ENCODE measurements at places on chromosomes 5 and 9. TPM values are rescaled to one million over a fixed set of nuclear protein-coding genes. Genes with fewer than 3 reads are reported as not detected.

FIBCD1 gene
- total RNA-seq: not detected

RUSC2 gene
- total RNA-seq: 8.5 TPM

DNA sequence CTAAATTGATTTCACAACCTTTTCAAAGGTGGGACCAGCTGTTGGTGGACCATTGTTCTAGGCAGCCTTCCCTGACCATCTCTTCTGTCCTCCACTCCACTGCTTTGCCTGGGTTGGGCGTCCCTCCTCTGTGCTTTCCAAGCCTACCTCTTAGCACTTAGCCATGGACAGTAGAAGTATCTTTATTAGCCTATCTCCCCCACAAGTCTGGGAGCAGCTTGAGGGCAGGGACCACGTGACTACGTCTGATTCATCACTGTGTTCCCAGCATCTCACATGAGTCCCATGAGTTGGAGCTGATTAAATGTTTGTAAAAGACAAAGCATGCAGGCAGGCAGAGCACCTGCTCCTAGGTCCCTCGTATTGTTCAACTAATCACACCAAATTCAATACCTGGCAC, 20.9 kb downstream of the MORN5 start:
- DNase-seq: no peak

GPR150 gene
- not detected for total RNA-seq

DNA sequence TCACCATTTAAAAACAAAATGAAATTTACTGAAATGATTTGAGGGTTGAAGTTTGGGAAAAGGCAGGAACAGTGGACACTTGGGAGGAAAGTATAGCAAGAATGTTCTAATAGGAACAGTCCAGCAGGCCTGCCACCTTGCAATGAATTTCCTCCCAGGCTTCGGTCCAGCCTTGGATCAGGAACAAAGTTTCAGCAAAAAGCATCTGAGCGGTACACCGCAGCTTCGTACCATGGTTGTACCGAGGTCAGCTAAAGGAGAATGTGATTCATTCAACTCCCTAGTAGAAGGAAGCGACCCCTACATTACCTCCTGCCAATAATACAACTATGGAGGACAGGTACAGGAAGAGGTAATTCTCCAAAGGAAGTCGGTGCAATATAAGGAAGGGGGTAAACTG, 111.4 kb downstream of the ENC1 start:
- no peak for DNase-seq

GRCh38 chr5:79573983-79574890, 38.0 kb upstream of the TENT2 start:
- DNase-seq: no peak

- DNase-seq: no peak
These were observed 44.0 kb downstream of the FREM1 start for GRCh38 chr9:14866200-14866749.

GRCh38 chr5:187617-188451, 3.5 kb upstream of the LRRC14B start:
- DNase-seq: no peak

GRCh38 chr5:126070481-126070880, 352.7 kb upstream of the GRAMD2B start:
- no peak for DNase-seq

DNA sequence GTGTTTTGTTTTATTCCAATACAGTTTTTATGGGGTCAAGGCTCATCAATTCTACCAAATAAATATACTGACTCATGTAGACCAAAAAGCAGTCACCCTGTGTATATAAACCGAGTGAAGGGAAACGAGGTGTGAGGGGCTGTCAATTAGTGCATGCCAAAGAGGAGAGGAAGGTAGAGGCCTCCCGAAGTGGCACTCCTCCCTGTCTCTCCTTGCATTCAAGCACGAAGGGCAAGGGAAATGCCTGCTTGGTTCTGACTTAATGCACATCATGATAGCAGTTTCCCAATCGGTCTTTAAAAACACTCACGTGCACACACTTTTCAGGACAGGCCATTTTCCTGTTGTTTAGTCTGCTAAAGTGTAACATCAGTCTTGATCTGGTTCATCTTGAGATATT, 125.6 kb upstream of the SLCO6A1 start:
- DNase-seq: no peak

GRCh38 chr9:138060365-138060764, 182.8 kb downstream of the CACNA1B start:
- DNase-seq: no peak

- no peak for DNase-seq
These were observed 14.0 kb upstream of the TRIO start for GRCh38 chr5:14129123-14129522.

GRCh38 chr9:9592104-9592503, 1020.7 kb downstream of the PTPRD start:
- no peak for DNase-seq

FOXE1 gene
- 17.4 TPM for total RNA-seq

STING1 gene
- 36.9 TPM for total RNA-seq

DNA sequence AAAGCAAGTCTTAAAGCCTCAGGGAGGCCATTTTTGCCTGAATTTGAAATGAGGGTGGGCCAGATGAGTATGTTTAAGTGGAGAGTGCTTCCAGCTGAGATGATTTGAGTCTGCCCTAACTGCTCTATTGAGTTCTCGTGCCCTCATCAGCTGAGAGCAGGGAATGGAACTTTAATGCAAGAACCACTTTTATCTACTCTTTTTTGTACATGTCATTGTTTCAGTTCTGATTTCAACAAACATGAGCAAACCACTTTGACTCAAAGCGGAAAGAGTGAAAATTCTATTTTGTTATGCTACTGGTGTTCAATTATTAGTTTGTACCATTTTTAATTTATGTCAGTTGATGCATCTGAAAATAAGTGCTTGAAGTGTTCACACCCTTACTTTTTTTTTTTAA, 35.8 kb downstream of the DCAF10 start:
- no peak for DNase-seq

DNA sequence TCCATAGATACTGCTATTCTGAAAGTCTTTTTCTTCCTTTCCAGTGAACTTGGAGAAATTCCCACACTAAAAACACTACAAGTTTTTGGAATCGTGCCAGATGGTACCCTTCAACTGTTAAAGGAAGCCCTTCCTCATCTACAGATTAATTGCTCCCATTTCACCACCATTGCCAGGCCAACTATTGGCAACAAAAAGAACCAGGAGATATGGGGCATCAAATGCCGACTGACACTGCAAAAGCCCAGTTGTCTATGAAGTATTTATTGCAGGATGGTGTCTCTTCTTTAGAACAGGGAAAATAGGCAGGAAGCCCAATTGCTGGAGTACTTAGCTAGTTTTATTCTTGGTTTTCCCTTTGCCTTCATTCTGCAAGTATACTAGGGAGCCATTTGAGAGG, 29.9 kb downstream of the SKP2 start:
- no peak for DNase-seq

- no peak for DNase-seq
These were observed 291.6 kb upstream of the C9orf72 start for GRCh38 chr9:27864644-27865438.

DNA sequence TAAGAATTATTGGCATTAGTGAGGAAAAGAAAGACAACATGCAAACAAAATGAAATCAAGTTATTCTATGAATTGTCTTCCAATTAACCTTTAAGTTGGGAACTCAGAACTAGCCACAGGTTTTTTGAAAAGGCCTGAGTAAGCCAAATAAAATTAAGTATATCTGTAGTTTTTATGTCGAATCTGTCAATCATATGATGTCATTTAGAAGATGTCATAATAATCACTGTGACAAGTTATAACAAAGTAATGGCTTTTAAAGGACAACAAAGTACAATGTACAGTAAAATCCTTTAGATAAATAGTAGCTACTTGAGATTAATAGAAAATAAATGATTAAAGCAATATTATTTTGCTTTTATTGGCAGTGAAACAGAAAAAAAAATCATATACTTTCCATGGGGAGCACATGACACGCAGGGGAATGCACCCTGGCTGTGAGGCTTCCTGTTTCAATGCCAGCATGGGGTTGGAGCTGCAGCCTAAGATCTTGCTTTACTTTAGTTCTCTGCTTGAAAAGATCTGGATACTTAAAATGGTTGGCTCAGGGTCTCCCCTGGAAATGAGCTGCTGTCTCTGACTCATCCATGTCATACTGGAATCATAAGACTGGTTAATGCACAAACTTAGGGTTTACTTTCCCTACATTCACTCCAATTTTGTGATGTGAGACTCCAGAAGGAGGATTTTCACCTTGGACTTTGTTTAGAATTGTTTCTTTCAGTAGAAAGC, 284.3 kb downstream of the TAF11L14 start:
- DNase-seq: no peak

NR4A3 gene
- total RNA-seq: 0.76 TPM

RNF183 gene
- total RNA-seq: 3.4 TPM

- no peak for DNase-seq
These were observed 90.2 kb downstream of the FOXD1 start for GRCh38 chr5:73358366-73358765.

DNA sequence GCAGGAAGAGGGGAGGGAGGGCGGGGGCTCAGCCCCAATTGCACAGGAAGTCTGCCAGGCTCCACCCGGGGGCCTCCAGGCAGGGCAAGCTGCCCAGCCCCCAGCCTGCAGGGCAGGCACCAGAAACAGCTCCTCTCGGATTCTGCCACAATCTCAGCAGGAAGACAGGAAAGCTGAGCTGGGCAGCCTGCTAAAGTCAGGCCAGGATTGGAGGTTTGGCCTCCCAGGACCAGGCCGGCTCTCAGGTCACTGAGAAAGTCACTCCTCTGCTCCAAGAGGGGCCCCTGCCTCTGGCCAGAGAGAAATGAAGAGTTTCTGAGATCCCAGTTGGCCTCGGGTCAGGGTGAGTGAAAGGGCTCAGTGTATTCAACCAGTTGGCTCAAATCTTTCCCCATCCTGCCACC, 54.6 kb upstream of the STXBP1 start:
- no peak for DNase-seq

DNA sequence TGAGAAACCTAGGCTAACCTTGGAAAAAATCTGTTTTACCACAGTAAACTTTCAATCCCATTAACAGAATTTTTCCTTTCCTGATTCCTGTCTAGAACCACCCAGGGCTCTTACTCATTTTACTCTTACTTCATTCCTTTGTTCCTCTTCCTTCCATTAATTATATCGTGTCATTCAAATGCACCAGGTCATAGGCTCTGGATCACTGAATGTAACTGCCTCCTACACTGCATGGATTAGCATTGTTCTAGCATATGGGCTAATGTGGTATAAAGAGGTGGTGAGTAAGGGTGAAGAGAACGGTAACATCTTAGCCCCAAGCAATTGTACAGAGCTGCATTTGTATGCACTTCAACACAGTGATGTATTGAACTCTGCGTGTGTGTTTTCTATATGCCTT, 49.5 kb upstream of the SPINK5 start:
- DNase-seq: no peak

DNA sequence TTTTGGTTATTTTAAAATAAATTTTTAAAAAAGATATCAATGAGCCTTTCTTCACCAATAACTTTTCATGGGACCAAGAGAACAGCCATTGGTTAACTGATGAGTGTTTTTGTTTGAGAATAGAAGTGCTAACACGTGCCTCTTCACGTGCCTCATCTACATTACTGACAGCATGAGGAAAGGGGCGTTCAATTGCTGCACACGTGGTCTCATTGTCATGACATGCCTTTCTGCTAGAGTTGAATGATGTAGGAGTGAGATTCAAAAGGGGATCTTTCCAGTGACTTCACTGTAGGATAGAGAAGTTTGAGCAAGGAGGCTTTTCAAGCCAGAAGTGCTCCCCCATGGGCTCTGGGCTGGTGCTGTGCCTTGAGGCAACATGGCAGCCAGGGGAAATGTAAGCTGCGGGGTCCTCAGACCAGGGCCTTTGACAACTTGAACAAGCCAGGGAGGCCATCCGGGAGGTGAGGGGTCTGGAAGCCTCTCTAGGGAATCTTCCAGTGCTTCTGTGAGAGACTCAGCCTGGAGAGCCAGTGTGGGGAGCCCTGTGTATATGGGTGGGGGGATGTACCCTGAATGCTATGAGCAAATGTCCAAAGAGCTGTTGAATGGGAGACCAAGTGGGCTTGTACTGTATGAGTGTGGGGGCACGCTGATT, 51.2 kb upstream of the FSTL4 start:
- DNase-seq: no peak

DNA sequence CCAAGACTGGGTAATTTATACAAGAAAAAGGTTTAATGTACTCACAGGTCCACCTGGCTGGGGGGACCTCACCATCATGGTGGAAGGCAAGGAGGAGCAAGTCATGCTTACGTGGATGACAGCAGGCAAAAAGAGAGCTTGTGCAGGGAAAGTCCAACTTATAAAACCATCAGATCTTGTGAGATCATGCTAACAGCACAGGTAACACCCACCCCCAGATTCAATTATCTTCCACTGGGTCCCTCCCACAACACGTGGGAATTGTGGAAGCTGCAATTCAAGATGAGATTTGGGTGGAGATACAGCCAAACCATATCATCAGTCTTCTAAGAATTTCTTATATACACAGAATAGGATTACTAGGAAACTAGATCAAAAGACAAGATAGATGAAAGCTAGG, 555.6 kb downstream of the PRR16 start:
- no peak for DNase-seq

DNA sequence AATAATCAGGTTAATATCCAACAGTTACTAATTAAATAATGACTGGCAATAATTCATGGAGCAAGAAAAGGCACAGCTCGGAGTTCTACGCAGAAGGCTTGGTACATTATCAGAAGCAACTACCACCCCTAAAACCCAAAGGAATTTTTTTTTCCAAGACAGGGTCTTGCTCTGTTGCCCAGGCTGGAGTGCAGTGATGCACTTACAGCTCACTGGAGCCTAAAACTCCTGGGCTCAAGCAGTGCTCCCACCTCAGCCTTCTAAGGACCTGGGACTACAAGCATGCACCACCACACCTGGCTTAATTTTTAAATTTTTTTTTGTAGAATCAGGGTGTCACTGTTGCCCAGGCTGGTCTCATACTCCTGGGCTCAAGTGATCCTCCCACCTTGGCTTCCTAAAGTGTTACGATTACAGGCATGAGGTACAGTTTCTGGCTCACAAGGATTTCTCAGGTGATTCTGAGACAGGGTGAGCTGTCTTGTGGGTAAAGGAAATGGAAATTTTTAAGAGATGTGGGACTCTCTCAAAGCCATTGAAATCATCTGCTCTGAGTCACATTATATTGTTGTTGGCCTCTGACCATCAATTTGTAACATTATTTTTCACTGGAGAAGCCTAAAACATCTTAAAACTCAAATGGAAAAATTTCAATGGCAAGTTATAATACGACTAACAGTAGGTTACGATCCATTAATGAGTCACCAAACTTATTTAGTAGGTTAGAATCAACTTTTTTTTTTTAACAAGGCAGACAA, 19.7 kb upstream of the HSDL2 start:
- DNase-seq: no peak

SMIM3 gene
- total RNA-seq: 38.5 TPM

SLC6A19 gene
- not detected for total RNA-seq

- no peak for DNase-seq
These were observed 31.6 kb downstream of the TAF11L14 start for GRCh38 chr5:17665836-17666235.

IFNA21 gene
- total RNA-seq: not detected
